ENCODE measurements at places on chromosomes 1 and 21.

DNA sequence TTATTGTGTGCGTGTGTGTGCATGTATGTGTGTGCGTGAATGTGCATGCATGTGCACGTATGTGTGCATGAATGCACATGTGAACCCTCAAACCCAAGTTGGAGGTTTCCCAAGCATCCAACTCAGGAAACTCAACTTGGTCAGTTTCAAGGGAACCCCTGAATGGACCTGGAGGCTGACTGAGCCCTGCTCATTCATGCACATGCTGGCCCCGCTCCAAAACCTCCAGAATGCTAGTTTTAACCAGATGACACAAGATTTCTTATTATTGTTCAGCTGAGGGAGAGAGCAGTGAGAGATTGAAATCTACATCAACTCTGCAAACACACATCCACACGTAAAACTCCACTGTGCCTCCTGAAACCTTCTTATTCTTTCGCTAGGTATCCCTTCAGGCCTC is 104.4 kb downstream of the OMA1 start:
- DNase-seq = no peak

GRCh38 chr1:85576642-85577418 is 3.7 kb upstream of the CCN1 start:
- peak; percentile 19 for DNase-seq

- no peak for DNase-seq
Observed at GRCh38 chr1:25567710-25568089, 24.3 kb downstream of the LDLRAP1 start.

- DNase-seq = no peak
Observed at GRCh38 chr21:44924606-44925377, 4.1 kb upstream of the ITGB2 start.

GRCh38 chr1:36590771-36591170 is 108.1 kb upstream of the CSF3R start:
- DNase-seq = no peak

DNA sequence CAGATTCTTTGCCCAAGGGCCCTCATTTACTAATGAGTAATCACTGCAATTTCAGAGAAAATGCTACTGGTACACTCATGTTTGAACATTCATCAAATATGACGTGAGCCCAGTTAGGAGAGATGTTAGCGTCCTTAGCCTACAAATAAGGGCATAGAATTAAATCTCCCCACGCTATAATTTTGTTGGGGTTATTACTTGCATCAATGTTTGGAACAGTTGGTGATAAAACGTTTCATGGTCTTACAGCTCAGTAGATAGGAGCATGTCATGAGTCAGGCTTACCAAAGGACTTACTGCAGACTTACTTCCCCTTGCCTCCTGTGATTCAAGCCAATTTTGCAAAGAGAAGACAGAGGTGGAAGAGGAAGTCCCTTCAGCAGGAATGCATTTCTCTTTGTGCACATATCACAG is 304.0 kb downstream of the KIF26B start:
- no peak for DNase-seq

DNA sequence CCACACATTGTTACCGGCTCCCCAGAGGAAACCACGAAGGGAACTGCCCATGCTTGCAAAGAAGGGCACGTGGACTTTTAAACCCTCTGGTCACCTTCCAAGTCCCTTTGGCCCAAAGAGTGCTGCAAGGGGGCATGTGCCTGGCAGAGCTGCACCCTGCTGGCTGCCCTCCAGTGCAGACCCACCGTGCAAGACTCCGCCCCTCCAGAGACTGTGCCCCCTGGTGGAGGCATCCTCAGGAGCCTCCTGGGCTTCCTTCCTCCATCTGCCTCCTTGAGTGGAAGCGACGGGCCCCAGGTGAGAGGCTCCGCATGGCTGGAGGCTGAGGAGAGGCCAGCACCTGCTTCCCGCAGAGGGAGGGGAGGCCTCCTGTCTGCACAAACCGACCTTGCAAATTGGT is 100.6 kb downstream of the CRYAA start:
- no peak for DNase-seq

DNA sequence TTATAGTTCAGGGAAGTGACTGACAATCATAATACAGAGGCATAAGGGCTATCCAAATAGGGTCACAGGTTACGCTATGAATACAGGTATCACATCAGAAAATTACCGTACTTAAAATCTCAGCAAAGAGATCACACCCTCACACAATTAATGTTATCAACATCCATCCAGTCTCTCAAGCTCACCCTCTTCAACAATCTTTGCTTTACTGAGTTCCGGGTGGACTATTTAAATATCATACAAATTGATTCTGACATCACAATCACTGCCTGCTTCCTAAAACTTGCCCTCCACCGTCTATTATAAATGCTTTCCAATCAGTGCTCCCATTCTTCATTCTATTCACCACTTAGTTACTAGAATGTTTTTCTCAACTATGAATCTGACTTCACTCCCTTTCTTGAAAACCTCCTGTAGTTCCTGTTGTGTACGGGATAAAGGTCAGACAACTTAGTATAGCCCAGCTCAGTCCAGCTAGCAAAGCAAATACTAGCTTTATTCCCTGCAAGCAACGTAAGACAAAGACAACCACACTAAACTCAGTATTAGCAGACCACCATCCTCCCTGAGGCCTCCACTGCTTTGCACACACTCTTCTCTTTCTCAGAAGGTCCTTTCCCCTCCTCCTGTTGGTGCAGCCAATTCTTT is 398.7 kb downstream of the SMYD3 start:
- DNase-seq = no peak

DNA sequence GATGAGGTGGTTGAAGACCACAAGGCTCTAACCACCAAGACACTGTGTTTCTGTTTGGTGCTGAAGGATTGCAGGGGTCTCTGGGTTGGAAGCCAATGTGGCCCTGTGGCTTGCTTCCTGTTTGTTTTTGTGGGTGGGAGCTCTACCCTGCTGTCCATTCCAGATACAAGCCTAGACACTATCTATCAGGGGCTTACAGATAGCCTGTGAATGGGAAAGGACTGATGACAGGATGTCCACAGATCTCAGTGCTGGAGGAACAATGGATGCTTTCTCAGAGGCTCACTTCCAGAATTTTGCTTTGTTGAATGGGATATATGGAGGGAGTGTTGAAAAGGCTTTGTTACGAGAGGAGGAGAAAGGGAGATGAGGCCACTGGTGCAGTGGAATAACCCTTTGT is 69.7 kb downstream of the NOS1AP start:
- no peak for DNase-seq

GRCh38 chr1:109963864-109964263 is 20.7 kb upstream of the AHCYL1 start:
- DNase-seq = no peak

- no peak for DNase-seq
Observed at GRCh38 chr1:106717591-106717990, 338.9 kb upstream of the PRMT6 start.

DNA sequence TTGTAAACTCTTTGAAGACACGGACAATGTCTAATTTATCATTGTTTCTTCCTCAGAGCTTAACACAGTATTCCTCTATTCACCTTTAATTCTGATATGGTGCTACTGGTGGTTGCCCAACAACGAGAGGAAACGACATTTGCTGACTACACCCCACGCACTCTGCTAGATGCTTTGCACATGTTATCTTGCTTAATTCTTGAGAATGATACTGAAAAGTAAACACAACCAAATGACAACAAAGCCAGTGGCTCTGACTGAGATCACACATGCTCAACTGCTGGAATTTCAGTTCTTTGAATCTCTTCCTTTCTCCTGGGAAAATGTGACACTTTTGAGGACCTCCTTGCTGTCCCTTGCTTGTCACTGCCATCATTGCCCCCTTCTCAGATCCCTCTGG is 37.2 kb upstream of the DDAH1 start:
- DNase-seq = no peak

DNA sequence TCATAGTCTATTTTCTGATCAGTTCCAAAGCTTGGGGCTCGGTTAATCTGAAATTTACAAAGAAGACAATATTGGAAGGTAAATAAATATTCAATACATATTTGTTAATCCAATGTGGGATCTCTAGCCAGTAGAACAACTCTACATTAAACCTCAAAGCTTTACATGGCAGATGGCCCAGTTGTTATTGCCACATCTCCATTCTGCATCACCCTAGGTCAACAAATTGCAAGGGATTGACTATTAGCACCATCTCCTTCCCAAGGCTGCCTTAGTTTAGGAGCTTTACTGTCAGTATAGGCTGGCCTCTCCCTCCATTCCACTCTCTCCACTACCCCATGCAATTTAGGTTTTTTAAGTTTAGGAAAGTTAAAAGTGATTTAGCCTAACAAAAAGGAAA is 69.7 kb downstream of the TTLL7 start:
- no peak for DNase-seq

- no peak for DNase-seq
Observed at GRCh38 chr1:78142736-78143135, 97.0 kb downstream of the GIPC2 start.

DNA sequence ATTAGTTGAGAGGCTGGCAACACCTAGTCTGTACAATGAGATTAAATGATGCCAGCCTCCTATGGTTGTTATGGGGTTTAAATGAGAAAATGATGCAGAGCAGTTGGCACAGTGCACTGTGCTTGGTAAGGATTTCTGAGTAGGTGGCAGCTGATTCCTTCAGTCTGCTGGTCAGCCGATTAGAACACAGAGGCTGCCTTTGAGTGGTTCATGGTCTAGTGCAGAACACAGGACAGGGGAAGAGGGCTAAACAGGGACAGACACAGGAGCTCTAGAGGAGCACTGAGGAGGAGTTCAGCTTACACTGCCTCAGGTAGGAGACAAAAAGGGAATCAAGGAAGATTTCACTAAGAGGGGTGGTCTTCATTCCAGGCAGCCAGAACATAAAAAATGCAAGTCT is 1.4 kb downstream of the TIE1 start:
- DNase-seq = no peak

- no peak for DNase-seq
Observed at GRCh38 chr1:202616355-202616915, 93.8 kb downstream of the SYT2 start.

DNA sequence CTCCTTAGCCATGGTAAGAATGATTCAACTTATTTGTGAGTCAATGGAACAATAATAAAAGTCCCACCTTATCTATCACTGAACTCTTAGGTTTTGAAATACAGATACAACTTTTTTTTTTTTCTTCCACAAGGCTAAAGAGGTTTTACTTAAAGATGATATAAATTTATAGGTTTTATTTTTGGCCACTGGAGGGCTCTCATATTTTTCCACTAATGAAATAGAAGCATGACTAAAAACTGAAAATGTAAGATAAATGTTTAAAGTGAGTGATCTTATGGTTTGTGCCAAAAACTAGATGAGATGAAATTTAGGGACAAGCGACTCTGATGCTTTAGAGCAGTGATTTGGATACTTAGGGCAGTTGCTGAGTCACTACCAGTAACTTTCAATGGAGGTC is 499.0 kb downstream of the NUF2 start:
- DNase-seq = no peak

GRCh38 chr1:44467566-44467965 is 62.5 kb downstream of the RNF220 start:
- DNase-seq = no peak

- no peak for DNase-seq
Observed at GRCh38 chr1:107523061-107523460, 382.2 kb downstream of the NTNG1 start.

Data from substantia nigra (tissue), 51 donors.